ENCODE measurements at places on chromosomes 16 and 17.

DNA sequence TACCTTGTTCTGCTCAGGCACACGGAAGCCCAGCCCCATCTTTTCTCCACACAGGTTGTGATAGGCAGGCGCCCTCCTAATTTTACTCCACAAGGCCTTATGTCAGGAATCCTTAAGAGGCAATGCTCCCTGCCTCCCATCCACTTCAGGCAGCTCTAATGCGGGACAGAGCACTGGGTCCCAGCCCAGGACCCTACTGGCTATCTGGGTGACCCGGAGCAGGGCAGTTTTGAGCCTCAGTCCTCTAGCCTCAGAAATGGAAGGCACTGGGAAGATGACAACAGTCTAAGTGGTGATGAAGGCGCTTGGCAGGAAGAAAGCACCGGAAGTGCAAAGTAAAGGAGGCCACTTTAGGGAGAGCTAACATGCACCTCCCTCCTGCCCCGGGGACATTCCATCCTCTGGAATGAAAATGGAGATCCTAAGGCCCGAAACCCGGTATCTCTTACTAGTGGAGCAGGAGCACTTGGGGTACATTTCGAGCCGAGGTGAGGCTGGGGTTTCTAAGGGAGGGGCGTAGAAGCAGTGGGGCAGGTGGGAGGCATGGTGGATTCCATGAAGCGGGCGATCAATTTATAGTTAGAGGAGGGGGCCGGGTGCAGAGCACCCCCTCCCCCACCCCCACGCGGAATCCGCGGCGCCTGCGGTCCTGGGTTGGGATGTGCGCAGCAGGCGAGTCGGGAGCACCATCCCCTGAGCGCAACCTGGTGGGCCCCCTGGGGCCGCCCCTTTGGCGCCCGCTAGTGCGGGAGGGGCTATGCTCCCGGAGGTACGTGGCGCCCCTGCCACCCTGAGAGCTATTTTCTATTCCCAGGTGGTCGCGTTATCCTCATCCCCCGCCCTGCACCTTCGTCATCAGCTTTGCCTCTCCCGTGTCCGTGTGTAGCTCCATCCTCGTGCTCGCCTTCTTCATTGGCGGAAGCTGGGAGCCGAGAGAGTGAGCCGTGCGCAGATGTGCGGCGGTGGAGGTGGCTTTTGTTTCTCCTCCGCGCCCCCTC lies 4.9 kb downstream of the MT1F start:
- DNase-seq, result no peak

DNA sequence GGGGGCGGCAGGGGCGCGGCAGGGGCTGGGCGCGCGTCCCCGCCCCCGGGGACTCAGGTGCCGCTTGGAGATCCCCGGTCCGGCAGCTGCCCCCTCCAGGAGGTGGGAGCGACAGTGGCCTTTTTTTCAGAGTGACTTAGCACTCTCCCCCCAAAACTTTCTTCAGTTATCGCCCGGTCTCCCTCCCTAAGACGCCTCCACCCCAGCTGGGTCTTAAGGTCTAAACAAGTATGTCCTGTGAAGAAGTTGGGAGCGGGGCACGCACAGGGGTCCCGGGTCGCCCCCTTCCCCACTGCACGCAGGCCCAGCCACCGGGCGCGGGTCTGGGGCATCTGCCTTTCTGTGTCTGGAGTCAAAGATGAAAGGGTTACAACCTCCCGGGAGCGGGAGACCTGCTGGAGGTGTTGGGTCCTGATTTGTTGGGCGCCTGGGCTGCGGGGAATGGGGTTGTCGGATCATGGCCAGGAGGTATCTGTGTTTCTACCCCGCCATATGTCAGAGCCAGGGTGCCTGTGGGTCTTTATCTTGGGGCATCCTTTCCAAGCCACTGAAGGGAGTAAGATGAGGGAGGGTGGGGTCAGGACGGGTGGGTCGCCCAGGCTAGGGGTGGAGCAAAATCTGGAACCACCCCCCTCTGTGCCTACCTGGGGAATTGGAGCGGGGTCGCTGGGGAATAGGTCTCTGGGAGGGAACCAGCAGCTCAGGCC lies 757 bp downstream of the FMNL1 start:
- no peak for DNase-seq

DNA sequence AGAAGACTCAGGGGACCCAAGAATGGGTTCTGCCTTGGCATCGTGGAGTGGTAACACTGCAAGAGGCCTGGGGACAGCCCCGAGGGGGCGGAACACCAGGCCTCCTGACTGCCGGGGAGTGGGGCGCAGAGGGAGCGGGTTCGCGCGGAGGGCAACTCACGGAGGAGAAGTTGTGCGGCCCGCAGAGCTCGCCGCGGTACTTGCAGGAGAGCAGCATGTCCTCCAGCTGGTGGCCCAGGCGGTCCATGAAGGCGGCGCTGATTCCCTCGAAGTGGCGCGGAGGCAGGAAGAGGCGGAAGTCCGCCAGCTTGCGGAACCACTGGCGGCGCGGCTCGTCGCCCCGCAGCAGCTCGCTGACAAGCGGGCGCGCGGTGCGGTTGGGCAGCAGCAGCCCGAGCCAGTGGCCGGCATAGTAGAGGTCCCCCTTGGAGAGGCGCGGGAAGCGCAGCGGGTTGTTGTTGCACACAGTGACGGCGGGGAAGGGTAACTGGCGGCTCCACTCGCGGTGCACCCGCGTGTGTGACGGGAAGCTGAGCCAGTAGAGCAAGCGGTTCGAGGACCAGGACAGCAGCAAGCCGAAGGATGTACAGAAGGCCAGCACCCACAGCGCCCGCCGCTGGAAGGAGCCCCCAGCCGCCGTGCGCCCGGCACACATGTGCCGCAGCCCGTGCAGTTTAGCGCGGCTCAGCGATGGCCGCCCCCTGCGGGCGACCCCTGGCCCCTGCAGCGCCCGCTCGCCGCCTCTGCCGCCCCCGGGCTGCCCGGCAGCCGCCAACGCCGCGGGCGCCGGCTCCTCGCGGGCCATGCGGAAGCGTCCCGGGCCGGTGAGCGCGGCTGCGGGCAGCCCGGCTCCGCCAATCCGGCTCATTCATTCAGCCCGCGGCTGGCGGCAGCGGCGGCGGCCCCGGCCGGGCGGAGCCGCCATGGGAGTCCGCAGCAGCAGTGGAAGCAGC lies 1.6 kb downstream of the ASIC2 start:
- no peak for DNase-seq

DNA sequence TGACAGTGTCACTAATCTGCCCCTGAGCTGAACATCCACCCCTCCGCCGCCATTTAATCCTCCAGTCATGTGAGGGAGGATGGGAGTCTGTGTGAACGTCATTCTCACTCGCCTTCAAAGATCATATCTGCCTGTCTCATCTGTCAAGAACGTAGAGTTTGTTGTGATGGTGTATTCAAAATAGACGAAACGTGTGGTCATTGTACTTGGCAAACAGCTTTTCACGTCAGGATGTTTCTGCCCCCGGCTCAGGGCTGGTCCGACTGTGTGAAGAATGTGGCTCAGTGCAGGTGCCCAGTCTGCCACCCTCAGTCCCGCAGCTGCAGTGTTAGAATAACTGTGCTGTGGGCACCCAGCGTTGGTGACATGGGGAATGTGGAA lies 148.0 kb downstream of the KCNJ12 start:
- DNase-seq, result no peak
